ENCODE measurements at places on chromosomes 4 and X.

- DNase-seq, result no peak
Observed at GRCh38 chr4:184769141-184769765, 35.4 kb upstream of the CENPU start.

DNA sequence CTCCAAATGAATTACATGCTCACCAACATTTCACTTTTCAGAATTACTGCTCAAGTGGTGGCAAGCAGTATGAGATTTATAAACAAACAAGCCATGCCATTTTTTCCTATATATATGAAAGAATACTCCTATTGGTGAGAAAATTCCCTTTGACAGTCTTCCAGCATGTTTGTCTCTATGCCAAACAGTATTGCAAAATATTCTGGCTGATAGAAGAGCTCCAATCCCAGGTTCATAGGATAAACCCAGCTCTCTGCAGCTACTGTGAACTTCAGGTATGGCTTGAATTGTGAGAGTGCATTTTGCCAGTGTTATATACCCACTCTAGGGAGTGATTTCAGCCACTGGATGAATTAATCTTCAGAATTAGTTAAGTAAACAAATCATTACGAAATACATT, 108.8 kb downstream of the MAGEC2 start:
- DNase-seq, result no peak

DNA sequence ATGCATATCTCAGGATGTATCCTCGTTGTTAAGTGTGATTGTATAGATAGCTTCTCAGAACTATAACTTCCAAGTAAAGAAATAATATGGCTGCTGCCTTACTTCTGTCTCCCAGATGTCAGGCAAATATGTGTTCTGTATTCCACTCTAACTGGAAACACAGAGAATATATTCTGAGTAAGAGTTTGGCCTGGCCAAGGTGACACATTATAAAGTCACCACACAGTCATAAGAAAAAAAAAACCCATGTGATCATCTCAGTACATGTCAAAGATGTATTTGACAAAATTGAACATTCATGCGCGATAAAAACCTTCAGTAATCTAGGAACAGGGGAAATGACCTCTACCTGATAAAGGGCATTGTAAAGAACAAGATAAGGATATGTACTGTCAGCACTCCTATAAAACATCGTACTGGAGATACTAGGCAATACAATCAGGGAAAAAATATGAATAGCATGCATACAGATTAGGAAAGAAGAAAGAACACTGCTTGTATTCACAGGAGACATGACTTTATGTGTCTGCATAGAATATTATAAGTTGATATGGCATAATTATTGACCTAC, 207.1 kb downstream of the ZNF330 start:
- no peak for DNase-seq

- no peak for DNase-seq
Observed at GRCh38 chr4:190121759-190122158, 51.8 kb upstream of the DUX4 start.

- no peak for DNase-seq
Observed at GRCh38 chrX:20686256-20686655, 419.5 kb upstream of the RPS6KA3 start.

GRCh38 chr4:20337261-20337664, 85.6 kb downstream of the SLIT2 start:
- DNase-seq, result no peak

DNA sequence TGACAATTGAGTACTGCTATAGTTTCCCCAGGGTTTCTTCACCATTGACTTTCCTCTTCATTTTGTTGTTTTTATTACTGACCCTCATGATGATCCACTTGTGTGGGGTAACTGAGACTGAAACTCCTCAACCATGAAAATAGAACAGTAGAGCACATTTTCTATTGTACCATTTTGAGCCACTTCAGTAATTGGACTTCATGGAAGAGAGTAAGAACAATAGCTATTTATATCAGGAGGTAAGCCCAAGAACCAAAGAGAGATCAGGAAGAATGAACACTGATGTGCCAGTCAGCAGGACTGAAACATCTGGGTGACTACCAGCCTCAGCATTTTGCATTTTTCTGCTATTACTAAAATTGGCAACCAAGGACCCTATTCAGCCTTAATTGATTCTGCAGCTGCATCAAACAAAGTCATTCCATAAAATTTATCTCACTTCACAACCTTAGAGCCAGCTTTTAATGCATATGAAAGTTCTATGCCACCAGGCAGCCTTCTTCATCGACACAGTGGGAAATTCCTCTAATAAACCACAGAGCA, 151.4 kb downstream of the BANK1 start:
- DNase-seq, result no peak

GRCh38 chr4:20456407-20456806, 204.7 kb downstream of the SLIT2 start:
- no peak for DNase-seq

DNA sequence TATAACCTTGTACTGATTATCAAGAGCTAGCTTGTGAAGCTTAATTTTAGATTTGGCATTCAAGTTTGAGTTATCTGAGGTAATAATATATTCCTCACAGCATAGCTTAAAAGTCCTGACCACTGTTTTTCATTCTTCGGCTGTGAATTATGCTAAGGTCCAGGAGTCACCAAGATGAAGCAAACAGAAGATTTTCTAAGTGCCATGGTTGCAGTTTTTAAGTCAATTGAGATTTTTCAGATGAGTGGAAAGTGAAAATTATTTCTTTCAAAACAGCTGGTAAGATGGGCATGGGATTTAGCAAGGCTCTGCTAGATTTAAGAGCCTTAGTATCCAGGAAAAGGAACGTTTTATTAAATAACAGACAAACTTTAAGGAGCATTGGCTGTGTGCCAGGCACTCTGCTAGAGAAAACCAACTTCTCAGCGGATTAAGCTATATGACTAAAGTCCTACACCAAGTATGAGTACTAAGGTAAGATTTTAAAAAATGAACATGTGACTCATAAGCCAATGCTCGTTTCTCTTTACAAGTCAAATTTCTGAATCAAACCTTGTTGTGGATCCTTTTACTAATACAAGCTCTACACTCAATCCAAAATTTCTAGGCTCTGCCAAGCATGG, 149.9 kb upstream of the IL15 start:
- DNase-seq, result no peak

DNA sequence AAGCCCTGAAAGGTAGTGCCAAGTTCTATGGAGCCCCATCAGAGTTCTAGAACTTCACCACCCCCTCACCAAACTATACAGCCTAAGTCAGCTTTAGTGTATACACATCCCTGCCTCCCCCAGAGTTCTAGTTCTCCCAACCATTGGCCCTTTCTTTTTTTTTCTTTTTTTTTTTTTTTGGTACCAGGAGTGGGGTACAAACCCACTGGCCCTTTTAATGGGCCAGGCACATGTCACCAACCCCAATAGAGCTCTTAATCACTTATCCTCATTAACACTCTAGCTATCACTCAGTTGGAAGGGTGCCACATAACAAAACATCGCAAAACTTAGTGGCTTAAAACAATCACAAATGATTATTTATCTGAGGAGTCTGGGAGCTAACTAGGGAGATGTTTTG, 588.6 kb downstream of the BCOR start:
- DNase-seq, result no peak

DNA sequence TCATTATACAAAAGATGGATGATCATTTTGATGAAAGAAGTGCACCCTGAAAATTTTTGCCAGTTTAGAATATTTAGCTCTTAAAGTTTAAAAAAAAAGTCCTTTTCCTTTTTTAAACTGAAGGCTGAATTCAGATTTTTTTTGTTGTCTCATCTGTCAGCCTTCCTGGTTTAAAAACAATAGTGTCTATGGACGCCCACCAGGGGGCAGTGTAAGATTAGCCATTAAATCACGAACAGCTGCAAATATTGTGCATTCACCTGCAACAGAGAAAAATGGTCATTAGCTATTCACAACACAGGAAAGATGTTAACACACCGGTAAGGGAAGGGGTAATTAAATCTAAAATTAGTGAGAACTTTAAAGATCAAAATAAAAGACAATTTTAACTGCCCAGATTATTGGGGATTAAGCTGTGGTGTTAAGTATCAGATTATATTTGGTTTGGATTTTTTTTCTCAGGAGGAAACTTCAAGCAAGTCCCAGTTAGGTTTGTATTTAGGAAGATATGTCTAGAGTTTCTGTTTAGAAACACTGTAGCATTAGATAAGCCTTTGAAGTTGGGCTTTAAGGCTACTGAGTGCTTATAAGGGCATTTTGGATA, 4.4 kb upstream of the CXorf38 start:
- peak; percentile 31 for DNase-seq

DNA sequence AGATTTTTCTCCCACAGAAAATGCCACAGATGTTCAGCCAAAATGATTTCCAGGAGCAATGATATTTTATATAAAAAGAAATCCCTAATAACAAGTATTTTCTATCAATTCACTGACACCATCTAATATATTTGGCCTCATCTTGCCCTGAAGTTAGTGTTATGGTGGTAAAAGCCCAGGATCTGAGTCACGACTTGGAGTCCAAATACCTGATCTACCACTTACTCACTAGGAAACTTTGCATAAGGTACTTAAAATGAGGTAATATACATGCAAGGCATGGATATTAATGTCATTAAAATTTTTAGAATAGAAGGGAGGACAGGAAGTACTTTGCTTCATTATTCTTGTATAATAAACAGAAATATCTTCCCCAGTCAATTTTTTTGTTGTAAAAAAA, 16.3 kb downstream of the PPP3CA start:
- DNase-seq, result no peak

GRCh38 chrX:112849016-112849415, 8.4 kb upstream of the AMOT start:
- no peak for DNase-seq

DNA sequence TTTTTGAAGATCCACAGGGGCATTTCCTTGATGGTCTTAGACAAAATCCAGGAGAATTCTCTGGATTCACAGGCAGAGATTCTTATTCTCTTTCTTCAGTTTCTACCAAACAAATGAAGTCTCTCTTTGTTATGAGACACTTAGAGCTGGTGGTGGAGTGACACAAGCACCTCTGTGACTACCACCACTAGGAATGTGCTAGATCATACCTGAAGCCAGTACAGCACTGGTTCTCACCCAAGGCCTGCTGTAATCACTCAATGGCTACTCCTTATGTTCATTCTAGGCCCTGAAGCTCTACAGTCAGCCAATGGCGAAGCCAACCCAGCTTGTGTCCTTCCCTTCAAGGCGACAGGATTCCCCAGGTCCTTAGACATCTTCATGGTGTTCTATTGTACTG, 482.3 kb downstream of the TRAM1L1 start:
- no peak for DNase-seq

GRCh38 chr4:122481766-122482405, 25.4 kb upstream of the IL2 start:
- DNase-seq, result no peak

DNA sequence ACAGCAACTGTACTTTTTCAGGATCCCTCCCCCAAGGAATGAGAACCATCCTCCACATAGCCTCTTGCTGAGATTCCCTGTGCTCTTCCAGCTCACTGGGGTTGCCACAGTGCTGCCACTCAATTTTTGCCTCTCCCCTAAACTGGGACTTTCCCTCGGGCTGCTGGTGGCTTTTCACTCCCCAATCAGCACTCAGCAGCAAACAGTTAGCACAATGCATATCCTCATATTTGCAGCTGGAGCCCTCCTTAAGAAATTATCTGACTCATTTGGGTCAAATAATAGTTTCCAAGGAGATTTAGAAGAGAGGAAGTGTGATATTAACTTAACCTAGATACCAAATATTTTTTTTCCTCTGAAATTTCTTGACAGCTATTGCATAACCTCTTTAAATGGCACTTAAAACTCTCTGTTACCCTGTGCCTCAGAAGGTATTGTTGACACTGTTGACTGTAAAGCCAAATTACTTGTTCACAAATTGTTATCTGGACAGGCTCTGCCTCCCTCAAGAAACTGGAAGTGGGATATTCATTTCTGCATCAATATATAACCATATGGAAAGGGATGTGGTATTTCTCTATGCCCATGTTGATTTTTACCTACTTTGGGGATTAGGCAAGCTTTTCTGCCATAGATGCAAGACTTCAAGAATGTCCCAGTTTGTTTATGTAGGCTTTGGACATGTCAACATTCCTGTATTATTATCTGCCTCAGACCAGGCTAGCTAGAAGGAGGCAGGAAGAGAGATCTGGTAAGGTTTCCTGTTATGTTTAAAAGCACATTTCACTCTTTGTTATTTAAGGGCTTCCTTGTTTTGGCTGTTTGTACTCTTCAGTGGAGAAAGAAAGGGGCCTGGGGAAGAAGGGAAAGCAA, 58.0 kb downstream of the SEPTIN11 start:
- DNase-seq, result peak; percentile 28

GRCh38 chrX:101357166-101357795, 8.7 kb upstream of the TIMM8A start:
- no peak for DNase-seq

Measured in PC-9 (cell line).